Pulmonary artery endothelial cell (primary cell): ENCODE measurements at places on chromosomes 12 and 14. TPM values are rescaled to one million over a fixed set of nuclear protein-coding genes. Genes with fewer than 3 reads are reported as not detected.

GRCh38 chr12:111685322-111685810 is 390 bp downstream of the BRAP start:
- DNase-seq = no peak

The TMCC3 gene
- total RNA-seq = 19.9 and 30.7 TPM in 2 replicates

GRCh38 chr12:93727195-93727811 is 50.1 kb downstream of the CRADD start:
- no peak for DNase-seq

DNA sequence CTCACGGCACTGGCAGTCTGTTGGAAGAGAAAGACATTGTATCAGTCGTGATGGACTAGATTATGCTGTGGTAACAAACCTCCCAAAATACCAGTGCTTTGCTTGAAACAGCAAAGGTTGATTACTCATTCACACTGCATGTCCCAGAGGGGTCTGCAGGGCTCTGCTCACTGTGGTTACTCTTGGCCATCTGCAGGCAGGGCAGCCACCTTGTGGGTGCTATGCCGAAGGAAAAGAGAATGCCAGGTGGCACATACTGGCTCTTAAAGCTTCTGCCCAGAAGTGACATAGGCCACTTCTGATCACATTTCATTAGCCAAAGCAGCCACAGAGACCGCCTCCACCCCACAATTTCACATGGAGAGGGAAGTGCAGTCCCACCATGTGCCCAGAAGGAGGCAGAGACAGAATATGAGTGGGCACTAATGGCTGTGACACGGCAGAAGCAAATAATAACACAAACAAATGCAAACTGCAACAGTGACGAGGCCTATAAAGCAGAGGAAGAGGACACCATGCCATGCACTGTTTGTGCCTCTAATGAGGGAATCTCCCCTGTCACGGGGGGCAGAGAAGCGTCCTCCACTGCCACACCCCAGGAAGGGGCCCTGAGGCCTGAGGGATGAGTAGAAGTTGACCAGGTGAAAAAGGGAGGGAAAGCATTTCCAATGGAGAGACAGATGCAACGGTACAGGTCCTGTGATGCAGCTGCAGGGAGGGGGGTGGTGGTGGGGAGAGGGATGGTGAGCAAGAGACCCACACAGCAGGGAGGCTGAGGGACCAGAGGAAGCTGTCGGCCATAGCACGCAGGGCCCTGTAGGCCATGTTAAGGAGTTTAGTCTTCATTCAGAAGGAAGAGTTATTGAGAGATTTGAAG is 51.7 kb upstream of the KICS2 start:
- DNase-seq = no peak

The NELL2 gene
- 0.20 TPM in 1 of 2 replicates, not detected in the other for total RNA-seq

DNA sequence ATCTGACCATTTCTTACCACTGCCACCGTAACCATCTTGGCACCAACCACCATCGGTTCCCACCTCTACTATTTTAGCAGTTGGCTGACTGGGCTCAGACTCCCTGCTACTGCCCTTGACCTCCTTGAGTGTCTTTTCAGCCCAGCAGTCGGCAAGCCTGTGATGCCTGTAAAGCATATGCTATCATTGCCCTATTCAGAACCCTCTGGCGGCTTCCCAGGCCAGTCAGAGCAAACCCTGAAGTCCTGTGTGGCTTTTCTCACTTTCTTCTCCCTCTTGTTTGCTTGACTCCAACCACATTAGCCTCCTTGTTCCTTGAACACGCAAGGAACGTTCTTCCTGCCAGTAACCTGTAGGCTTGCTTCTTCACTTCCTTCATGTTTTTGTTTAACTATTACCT is 6.2 kb downstream of the IRAK3 start:
- no peak for DNase-seq

DNA sequence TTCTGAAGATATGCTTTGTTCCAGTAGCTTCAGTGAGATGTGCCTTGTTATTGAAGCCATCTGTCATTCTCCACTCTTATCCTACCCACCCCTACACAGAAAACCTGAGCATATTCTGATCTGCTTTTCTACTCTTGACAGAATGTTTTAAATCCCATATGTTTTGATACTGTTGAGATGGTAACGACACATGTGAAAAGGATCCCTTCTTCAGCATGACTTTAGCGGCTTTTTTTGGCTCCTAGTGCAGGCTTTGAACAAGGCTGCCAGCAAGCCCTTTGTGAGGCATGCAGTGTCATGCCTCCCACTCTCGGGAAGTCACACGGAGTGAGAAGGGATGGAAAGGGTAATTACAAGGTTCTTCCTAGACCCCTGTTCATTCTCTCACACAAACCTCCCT is 228.8 kb upstream of the RGS6 start:
- DNase-seq = no peak

The TROAP gene
- total RNA-seq = 16.9 and 19.6 TPM in 2 replicates
